ENCODE measurements at places on chromosomes 7 and 10.

DNA sequence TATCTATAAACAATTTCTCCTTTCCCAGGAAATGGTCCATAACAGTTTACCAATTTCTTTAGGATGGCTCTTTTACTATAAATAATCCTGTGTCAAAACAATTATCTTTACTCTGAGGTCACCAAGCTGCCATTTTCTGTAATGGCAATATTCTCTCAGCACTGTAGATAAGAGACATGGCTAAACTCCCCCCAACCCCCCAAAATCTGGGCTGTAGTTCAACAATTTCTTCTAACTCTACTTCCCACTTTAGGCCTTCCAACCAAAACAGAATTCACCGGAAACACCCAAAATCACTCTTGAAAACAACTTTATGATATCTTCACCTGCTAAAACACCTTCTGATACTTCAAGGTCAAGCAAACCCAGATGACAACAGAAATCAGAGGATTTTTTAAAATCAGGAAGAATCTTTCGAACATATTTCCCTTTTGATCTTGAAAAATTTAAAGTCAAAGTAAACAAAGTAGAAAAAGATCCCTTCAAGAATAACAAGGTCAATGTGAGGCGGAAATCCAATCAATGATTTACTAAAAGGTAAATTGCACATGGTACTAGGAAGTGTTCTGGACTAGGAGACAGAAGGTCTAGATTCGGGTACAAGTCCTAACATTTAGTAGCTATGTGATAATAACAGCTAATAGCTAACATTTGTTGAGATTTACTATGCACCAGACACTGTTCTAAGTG is 176.8 kb downstream of the CPEB3 start:
- no peak for DNase-seq

GRCh38 chr7:68249611-68250010 is 1253.0 kb downstream of the TYW1 start:
- no peak for DNase-seq

GRCh38 chr7:106604971-106605370 is 56.0 kb downstream of the CCDC71L start:
- no peak for DNase-seq

- DNase-seq, result no peak
Measured at GRCh38 chr7:35854311-35854710, 53.5 kb downstream of the SEPTIN7 start.

DNA sequence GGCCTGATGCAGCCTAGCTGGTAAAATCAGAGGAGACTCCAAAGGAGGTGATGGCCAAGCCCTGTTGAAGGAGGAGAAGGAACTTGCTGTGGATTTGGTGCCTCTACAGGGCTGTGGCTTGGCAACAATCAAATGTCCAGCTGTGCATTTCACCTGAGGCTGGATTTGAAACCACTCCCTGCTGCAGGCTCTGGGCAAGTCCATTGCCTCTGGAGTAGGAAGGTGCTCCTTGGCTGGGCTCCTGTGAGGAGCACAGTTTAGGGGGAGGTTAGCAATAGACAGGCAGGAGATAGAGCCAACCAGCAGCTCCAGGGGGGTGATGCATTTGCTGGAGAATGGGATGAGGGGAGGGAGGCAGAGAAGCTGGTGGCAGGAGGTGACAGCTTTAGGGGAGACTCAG is 26.5 kb downstream of the CDH23 start:
- no peak for DNase-seq

DNA sequence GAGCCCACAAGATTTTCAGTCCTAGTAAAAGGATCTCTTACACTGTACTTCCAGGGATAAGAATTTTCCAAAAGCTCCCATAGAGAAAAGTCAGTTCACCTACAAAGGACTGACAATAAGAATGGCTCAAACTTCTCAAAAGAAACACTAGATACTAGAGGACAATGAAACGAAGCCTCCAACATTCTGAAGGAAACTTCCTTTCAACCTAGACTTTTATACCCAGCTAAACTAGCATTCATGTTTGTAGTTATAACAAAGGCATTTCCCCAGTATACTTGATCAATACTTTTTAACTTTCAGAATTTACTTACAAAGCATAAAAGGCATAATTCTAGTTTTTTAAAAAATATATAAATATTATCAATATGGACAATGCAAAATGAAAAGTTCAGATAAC is 41.0 kb upstream of the DNAAF5 start:
- no peak for DNase-seq

DNA sequence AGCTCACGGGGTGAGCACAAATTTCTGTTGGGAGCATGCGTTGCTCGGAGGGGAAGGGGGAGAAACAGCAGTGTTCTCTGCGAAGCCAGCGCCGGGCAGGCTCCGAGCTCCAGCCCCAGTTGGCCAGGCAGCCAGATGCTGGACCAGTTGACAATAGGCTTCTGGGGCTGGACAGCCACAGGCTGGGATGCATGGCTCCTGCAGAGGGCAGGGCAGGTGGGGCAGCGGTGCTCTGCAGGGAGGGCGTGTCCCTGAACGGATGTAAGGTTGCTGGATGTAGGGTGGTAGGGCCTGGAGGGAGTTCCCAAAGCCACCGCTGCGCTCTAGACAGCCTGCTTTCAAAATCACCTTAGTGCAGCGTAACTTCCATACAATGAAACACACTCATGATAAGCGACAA is 574.9 kb downstream of the GLRX3 start:
- DNase-seq, result no peak

DNA sequence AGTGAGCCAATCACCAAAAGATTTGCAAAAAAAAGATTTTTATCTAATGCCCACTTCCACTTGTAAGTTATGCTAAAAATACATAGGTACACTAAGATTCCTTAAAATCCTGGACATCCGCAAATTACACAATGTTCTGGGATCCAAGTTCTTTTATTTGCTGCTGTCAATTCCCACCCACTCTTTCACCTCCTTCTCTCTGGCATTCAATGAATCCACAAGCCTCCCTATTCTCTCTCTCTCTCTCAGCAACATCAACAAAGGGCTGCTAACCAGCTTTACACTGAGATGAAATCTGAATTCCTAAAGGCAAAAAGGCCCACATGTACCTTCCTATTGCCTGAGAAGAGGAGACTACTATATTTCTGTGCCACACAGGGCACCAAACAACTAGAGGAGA is 99.9 kb downstream of the ARMH3 start:
- no peak for DNase-seq

DNA sequence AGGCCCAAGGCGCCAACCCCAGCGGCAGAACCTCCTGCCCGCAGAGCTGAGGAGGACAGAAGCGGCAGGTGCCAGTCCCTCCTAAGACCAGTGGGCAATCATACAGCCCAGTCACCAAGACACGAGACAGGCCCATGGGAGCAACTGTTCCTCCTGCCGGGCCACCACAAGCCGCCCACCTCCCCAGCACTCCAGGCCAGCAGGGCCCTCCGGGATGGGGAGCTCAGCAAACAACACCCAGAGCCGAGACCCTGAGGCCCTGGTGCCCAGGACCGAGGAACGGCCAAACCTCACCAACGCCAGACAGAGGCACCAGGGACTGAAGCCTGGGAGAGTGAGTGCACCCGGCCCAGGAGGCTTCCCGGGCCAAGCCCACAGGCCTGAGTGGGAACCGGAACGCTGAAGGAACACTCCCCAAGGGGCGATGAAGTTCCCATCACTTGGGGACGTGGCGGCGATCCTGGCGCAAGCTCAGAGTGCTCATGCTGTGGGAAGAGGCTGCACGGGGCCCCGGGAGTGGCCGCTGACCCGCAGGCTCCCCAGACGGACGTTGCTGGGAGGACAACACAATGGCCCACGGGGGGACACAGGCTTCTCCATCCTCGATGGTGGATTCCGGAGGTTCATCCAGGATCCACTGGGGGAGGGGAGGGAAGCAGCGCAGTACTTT is 35.1 kb downstream of the GPER1 start:
- DNase-seq, result no peak

DNA sequence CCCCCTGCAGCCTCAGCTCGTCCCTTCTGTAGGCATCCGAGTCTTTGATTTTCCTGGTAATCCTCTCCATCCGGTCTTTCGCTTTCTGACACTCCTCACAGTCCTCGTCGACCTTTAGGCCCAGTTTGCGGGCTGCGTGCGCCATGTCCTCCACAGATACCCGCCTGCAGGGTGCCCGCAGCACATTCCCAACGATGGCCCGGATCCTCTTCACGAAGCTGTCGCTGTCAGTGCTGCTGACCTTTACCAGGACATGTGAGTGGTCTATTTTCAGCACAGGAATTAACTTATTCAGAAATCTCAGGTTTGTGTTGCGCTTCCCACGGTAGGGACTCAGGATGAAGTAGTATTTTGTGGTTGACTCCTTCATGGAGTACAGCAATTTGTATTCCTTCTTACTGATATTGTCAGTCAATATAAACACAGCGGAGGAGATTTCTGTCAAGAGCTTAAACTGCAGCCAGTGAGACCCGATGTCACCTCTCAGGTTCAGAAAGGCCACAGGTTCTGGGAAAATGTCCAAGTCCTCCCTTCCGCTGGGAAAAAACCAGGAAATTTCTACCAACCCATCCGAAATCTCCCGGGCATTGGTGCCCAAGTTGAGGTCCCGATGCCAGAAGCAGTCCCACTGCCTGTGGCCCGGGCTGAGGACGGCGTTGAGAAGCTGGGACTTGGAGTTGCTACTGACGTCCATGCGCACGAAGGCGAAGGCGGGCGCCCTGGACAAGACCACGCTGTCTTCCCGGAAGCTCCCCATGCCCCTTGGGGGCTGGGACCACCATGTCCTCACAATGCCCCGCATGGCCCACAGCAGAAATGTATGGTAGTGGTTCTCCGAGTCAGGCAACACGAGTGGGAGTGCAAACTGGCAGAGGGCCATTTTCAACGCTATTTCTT is 8.9 kb upstream of the MRPS24 start:
- DNase-seq, result no peak

Measured in NCI-H2171 (cell line).